ENCODE measurements at places on chromosomes 5 and 9. TPM values are rescaled to one million over a fixed set of nuclear protein-coding genes. Genes with fewer than 3 reads are reported as not detected.
A peak's percentile ranks its signal among the peaks of the same experiment; 100 is the strongest.

DNA sequence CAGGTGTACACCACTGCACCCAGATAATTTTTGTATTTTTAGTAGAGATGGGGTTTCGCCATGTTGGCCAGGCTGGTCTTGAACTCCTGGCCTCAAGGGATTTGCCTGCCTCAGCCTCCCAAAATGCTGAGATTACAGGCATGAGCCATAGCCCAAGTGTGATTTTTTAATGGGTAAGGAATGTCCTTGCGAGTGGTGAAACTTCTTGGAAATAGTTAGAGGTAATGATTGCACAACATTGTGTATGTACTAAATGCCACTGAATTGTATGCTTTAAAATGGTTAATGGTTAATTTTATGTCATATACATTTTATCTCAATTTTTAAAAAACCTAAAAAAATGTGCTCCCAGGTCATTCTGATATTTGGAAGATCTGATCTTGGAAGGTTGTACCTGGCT, 59.9 kb upstream of the IL6ST start:
- H3K36me3 ChIP-seq, result no peaks in the 10 kb centered on the region
- no peaks in the 10 kb centered on the region for H3K27me3 ChIP-seq
- H3K4me1 ChIP-seq, result peaks cover 7% of the 10 kb centered on the region

GRCh38 chr9:99445371-99445891, 223.3 kb downstream of the SEC61B start:
- no peaks in the 10 kb centered on the region for H3K36me3 ChIP-seq
- no peak overlapping the region for H3K27ac ChIP-seq
- DNase-seq, result no peak
- H3K27me3 ChIP-seq, result peaks cover 3% of the 10 kb centered on the region

- no peaks in the 10 kb centered on the region for H3K4me1 ChIP-seq
- DNase-seq, result no peak
- H3K27me3 ChIP-seq, result no peaks in the 10 kb centered on the region
- H3K27ac ChIP-seq, result no peak overlapping the region
- H3K36me3 ChIP-seq, result no peaks in the 10 kb centered on the region
Observed at GRCh38 chr5:147859962-147860640, 18.4 kb upstream of the SCGB3A2 start.

DNA sequence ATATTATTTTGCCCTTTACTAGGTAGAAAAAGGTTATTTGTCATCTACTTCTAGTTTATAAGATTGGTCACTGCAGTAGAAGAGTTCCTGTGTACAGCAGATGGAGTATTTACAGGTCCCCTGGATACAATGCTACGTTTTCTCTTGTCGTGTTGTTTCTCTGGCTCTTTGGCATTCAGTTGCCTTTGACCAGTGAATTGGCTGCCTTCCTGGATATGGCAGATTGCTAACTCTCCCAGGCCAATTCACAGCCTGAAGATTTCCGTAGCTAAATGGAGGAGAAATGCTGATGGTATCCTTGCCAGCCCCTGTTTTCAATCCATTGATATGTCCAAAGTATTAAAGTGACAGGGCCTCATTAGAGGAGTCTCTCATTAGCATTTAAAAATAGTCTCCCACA, 32.5 kb upstream of the GNAQ start:
- no peak for DNase-seq
- no peaks in the 10 kb centered on the region for H3K27me3 ChIP-seq

GRCh38 chr5:76415855-76416254, 12.8 kb downstream of the IQGAP2 start:
- DNase-seq, result no peak
- no peaks in the 10 kb centered on the region for H3K27me3 ChIP-seq
- peaks cover 8% of the 10 kb centered on the region for H3K4me1 ChIP-seq
- H3K36me3 ChIP-seq, result no peaks in the 10 kb centered on the region
- no peak overlapping the region for H3K27ac ChIP-seq

DNA sequence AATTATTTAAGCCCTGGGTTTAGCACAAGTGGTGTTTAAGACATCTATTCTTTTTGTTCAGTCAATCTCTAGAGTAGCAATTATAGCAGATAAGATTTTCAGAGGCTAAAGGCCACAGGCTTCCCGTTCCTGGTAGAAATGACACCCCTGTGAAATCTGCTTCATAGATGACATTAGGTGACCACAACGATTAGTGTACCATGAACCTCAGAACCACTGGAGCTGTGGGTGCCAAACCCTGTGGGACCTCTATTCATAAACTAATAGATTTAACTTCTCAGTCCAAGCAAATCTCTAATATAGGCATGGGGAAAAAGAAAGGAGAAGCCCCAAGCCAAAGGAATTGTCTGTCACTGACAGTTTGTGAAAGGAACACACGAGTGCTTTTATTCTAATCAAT, 207.4 kb downstream of the ARRDC3 start:
- H3K36me3 ChIP-seq, result no peaks in the 10 kb centered on the region
- DNase-seq, result no peak
- no peak overlapping the region for H3K4me3 ChIP-seq

- H3K4me3 ChIP-seq, result no peak overlapping the region
- H3K27me3 ChIP-seq, result no peaks in the 10 kb centered on the region
- DNase-seq, result no peak
- no peaks in the 10 kb centered on the region for H3K36me3 ChIP-seq
- no peak overlapping the region for H3K27ac ChIP-seq
Observed at GRCh38 chr9:28539434-28540070, 966.3 kb upstream of the C9orf72 start.

DNA sequence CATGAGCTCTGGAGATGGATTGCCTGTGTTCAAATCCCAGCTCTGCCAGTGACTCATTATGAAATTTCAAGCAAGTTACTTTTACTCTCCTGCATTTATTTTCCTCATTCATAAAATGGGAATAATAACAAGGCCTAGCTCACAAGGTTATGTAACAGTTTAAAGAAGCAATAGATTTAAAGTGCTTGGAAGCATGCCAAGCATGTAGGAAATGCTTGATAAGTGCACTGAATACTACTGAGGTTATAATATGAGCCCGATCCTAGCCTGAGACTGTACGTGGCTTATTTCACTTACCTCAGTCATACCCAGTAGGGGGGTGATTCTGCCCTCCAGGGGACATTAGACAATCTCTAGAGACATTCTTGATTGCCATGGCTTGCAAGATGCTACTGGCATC, 734.1 kb upstream of the WWC1 start:
- no peak for DNase-seq
- no peaks in the 10 kb centered on the region for H3K27me3 ChIP-seq
- no peaks in the 10 kb centered on the region for H3K4me1 ChIP-seq
- no peak overlapping the region for H3K4me3 ChIP-seq
- H3K36me3 ChIP-seq, result no peaks in the 10 kb centered on the region

- no peak for DNase-seq
- no peaks in the 10 kb centered on the region for H3K27me3 ChIP-seq
- H3K36me3 ChIP-seq, result no peaks in the 10 kb centered on the region
- no peaks in the 10 kb centered on the region for H3K4me1 ChIP-seq
- no peak overlapping the region for H3K4me3 ChIP-seq
- no peak overlapping the region for H3K27ac ChIP-seq
Observed at GRCh38 chr5:166279828-166280227, 2011.6 kb upstream of the WWC1 start.

DNA sequence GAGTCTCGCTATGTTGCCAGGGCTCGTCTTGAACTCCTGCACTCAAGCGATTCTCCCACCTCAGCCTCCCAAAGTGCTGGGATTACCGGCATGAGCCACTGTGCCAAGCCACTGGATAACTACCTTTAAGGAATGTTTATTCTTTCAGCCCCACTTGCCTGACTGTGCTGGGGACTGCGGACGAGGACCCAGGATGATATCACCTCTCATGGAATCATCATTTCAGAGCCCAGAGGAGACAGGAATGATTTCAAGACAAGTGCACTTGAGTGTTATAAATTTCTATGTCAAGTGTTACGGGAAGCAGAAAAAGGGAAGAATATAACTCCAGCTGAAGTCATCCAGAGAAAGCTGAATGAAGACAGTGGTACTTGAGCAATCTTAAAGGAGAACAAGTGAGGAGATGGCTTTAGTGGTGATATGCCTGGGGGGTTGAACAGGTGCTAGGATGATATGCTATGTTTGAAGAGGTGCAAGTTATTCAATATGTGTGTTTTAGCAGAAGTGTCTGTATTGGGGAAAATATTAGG, 109.3 kb downstream of the DCP2 start:
- no peaks in the 10 kb centered on the region for H3K27me3 ChIP-seq
- no peak overlapping the region for H3K27ac ChIP-seq
- H3K4me1 ChIP-seq, result no peaks in the 10 kb centered on the region
- DNase-seq, result no peak
- H3K4me3 ChIP-seq, result no peak overlapping the region
- no peaks in the 10 kb centered on the region for H3K36me3 ChIP-seq

DNA sequence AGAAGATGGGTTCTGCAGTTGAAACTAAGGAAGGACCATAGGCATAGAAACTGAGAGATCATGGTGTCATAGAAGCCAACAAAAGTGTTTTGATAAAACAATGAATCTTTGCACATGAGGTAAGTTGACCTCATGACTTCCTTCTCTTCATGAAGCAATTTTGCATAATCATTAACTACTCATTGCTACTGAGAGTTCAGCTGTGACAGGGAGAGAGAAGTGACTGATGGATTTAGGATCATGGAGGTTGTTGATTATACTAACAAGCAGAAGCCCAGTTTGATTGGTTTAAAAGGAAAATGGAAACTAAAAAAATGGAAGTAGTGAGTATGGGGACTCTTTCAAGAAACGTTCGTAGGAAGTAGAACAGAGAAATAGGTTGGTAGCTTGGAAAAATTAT, 51.2 kb downstream of the PARP8 start:
- no peaks in the 10 kb centered on the region for H3K27me3 ChIP-seq
- no peak overlapping the region for H3K4me3 ChIP-seq
- H3K4me1 ChIP-seq, result peaks cover 14% of the 10 kb centered on the region
- H3K27ac ChIP-seq, result no peak overlapping the region

DNA sequence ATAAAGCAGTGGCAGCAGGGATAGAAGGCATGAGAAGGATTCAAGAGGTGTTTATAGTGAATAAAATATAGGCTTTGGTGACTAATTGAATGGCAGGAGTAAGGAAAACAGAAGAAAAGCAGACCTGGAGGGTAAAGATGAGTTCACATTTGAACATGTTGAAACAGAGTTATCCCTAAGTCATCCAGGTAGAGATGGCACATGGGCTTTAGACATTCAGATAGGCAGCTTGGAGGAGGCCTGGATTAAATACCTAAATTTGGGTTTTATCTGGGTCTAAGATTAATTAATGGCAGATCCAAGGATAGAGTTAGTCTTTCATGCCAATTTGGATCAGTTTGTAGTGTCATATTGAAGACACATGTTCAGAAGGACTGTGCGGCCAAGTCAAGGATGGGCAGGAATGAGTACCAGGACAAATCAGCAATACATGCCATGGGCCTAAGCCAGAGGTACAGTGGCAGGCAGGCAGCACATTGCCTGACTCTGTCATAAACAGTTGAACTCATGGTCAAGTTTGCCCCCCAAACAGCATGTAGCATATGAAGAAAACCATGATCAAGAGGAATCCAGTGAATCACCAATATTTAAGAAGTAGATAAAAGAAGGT, 115.5 kb upstream of the SLC12A2 start:
- no peaks in the 10 kb centered on the region for H3K36me3 ChIP-seq
- DNase-seq, result no peak
- H3K4me3 ChIP-seq, result no peak overlapping the region
- H3K4me1 ChIP-seq, result no peaks in the 10 kb centered on the region
- H3K27me3 ChIP-seq, result no peaks in the 10 kb centered on the region
- H3K27ac ChIP-seq, result no peak overlapping the region

GRCh38 chr9:69264526-69264925, 60.5 kb upstream of the ENTREP1 start:
- H3K4me1 ChIP-seq, result no peaks in the 10 kb centered on the region
- no peak overlapping the region for H3K4me3 ChIP-seq
- no peaks in the 10 kb centered on the region for H3K36me3 ChIP-seq
- no peaks in the 10 kb centered on the region for H3K27me3 ChIP-seq
- H3K27ac ChIP-seq, result no peak overlapping the region

- no peak overlapping the region for H3K27ac ChIP-seq
- peaks cover 15% of the 10 kb centered on the region for H3K27me3 ChIP-seq
- no peaks in the 10 kb centered on the region for H3K36me3 ChIP-seq
- H3K4me1 ChIP-seq, result no peaks in the 10 kb centered on the region
Observed at GRCh38 chr5:73314395-73315257, 134.0 kb downstream of the FOXD1 start.

- H3K4me3 ChIP-seq, result no peak overlapping the region
- no peaks in the 10 kb centered on the region for H3K4me1 ChIP-seq
- no peaks in the 10 kb centered on the region for H3K27me3 ChIP-seq
- no peak overlapping the region for H3K27ac ChIP-seq
- H3K36me3 ChIP-seq, result no peaks in the 10 kb centered on the region
- no peak for DNase-seq
Observed at GRCh38 chr5:95398989-95399388, 7.8 kb downstream of the FAM81B start.

- H3K27ac ChIP-seq, result no peak within 1 kb of the TSS
- no peaks in the 10 kb centered on the region for H3K36me3 ChIP-seq
- H3K27me3 ChIP-seq, result no peaks in the 10 kb centered on the region
- DNase-seq, result peak; percentile 32
Observed at GRCh38 chr9:126613651-126614050, at the start of gene LMX1B. Gene LMX1B, plus strand, starts transcription at chr9:126613928. Its CDS starts 522 bp downstream, at chr9:126614450.

DNA sequence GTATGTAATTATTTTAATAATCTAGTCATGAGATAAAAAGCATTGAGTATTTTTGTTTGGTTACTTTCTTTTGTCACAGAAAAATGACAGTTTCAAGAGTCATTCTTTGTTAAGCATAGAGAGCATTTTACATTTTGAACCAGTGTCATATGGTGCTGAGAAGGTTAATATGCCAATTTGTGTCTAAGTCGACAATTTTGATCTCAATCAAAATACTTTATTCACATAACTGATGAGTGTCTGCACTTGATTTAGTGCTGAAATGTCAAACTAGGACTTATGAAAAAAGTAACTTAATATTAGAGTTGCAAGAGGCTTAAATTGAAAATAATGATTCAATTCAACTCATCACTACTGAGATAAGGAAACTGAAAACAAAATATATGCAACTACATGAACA, 1804.6 kb upstream of the ACO1 start:
- H3K27me3 ChIP-seq, result no peaks in the 10 kb centered on the region
- no peaks in the 10 kb centered on the region for H3K36me3 ChIP-seq
- no peak overlapping the region for H3K27ac ChIP-seq
- no peak for DNase-seq
- no peak overlapping the region for H3K4me3 ChIP-seq

The GPR107 gene
- total RNA-seq, result 26.8 TPM

The PKD2L2 gene
- 0.63 TPM for total RNA-seq

The ACSL6 gene
- not detected for total RNA-seq

The SPAG8 gene
- total RNA-seq, result 5.4 TPM

The TMEM215 gene
- total RNA-seq, result not detected

The MYOT gene
- total RNA-seq, result not detected

The ARID3C gene
- not detected for total RNA-seq

The FCN2 gene
- total RNA-seq, result not detected

The PCDHAC2 gene
- total RNA-seq, result not detected

The SNAPC3 gene
- total RNA-seq, result 48.3 TPM
